ENCODE measurements at places on chromosomes 11 and 22.

GRCh38 chr22:38766076-38766777 is 10.4 kb upstream of the SUN2 start:
- DNase-seq: no peak

DNA sequence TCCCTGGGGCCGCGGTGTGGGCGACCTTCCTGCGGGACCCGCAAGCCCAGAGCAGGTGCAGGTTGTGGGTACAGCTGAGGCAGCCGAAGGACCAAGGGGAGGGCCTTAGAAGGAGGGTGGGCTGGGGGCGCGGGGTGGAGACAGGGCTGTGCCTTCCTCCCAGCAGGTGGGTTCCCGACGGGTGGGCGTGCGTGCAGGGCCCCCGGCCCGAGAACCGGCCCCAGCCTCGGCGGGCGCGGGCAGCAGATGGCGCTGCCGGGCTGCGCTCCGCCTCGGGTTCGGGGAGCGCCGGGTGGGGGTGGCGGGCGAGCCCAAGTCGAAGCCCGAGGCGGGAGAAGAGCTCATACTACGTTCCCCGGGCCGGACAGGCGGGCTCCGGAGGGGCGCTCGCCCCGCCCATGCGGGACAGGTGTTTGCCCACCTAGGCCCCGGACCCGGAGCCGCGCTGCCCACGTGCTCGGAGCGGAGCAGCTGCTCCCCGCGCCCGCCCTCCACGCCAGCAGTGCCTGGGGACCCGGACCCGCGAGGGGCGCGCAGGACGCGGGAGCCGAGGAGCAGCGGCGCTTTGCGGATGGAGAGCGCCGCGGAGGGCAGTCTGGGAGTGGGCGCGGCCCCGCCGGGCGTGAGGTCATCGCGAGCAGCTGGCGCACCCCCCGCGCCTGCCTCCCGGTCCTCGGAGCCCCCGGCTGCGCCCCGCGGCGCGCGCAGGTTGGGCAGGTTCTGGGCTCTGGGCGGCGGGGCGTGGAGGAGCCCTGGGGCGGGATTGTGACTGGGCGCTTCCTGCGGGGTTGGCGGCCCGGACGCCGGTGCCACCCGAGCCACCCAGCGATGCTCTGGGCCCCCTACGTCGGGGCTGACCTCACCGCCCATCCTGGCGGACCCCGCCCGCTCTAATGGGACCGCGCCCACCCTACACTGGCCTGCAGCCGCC is 25.3 kb downstream of the DUSP8 start:
- DNase-seq: peak; percentile 20

- DNase-seq: no peak
These were observed 139.6 kb upstream of the E2F8 start for GRCh38 chr11:19380375-19380774.

DNA sequence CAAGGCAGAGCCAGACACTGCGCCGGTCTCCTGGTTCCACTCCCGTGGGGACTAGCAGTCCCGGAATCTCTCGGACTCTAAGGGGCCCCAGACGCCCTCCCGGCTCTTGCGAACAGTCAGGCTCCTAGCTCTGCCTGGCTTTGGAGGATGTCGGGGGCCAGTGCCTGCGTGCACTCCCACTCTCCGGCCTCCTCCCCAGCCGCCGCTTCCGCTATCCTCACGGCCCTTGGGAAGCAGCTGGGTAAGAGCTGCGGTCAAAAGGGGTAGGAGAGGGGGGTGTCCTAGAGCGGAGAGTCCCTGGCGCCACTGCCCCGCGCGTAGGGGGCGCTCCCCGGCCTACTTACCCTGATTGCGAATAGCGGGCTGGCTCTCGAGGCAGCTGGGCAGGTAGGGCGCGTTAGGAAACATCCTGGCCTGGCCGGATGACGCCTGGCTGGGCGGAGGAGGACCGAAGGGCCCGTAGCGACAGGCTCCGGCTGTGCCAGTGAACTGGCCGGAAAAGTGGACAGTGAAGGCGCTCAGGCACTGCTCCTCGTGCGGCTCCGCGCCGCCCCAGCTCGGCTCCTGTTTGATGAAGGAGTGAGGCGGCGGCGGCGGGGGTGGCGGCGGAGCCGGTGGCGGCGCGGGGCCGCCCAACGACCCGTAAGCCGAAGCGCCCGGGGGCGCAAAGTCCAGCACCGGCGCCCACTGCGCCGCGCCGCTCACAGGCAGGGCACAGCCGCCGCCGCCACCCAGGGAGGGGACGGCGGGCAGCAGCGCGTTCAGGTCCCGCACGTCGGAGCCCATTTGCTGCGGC is 785 bp downstream of the WT1 start:
- DNase-seq: no peak

DNA sequence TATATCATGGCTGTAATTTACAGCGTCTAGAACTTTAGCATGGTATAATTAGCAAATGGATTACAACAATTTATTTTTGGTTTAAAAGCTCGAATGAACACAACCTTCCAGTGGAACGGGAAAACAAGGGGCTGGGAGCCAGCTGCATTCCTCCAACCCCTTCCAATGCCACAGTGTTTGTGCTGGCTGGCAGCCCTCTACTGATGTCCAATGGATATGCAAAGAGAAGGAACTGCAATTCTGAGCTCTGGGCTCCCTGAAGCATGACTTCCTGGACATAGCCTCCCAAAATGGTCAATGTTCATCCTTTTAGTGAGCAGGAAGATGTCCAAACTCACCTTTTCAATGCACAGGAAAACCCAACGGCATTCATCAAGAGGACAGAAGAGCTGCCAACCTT is 288.3 kb downstream of the TENM4 start:
- no peak for DNase-seq

- no peak for DNase-seq
These were observed 1.8 kb upstream of the DUSP8 start for GRCh38 chr11:1573903-1574237.

DNA sequence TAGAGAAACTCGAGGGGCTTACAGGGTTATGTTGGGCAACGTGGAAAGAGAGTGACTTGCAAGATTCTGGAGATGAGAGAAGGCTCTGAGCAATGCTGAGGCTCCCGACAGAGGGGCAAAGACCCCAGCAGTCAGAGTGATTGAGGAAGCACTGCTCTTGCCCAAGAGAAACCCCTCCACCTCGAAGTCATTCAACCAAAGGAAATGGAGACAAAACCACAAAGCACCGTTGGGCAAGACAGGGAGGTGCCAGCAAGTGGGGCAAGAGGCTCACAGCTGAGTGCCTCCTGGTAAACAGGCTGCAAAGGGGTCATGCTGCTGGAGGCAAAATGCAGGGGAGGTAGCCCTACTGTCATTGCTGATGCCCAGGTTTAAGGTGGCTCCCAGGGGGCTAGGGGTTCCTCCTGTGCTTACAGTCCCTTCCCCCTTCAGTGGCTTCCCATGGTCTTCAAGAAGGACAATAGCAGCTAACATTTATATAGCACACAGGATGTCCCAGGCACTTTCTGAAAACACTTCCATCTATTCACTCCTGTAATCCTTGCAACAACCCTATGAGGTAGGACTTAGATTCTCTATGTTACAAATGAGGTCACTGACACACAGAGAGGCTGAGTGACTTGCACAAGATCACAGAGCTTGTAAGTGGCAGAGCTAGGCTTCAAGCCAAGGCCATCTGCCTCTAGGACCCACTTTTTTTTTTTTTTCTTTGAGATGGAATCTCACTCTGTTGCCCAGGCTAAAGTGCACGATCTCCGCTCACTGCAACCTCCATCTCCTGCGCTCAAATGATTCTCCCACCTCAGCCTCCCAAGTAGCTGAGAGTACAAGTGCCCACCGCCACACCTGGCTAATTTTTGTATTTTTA is 18.1 kb upstream of the MYH9 start:
- no peak for DNase-seq

- DNase-seq: no peak
These were observed 162.0 kb downstream of the DSCAML1 start for GRCh38 chr11:117634756-117635603.

DNA sequence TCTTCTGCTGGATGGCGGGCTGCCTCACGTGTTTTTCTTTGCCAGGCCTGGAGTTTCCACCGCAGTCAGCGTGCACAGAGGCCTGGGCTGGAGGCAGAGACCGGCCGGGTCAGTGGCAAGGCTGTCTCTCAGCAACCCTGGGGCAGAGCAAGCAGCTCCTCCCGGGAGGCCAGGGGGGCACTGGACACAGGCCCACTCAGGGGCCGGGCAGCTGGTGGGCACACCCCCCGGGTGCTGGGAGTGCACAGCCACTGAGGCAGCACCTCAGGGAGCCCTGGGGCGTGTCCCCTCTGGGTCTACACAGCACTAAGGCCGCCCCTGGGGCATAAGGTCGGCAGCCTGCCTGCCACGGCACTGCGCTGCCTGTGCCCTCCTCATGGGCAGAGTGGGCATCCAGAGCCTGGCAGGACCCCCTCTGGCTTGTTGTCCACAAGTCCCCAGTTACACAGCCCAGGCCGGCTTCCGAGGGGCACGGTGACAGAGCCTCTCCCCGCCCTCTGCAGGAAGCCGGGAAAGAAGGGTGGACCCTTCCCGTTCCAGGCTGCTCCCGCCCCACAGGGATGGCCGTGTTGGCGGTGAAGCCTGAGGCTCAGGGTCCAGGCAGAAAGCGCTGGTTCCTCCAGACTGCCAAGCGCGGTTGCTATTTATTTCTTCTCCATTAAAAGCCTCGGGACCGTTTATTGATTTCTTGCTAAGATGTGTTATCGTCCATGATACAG is 18.5 kb upstream of the TH start:
- no peak for DNase-seq

GRCh38 chr11:133326849-133327248 is 205.5 kb downstream of the OPCML start:
- DNase-seq: no peak

DNA sequence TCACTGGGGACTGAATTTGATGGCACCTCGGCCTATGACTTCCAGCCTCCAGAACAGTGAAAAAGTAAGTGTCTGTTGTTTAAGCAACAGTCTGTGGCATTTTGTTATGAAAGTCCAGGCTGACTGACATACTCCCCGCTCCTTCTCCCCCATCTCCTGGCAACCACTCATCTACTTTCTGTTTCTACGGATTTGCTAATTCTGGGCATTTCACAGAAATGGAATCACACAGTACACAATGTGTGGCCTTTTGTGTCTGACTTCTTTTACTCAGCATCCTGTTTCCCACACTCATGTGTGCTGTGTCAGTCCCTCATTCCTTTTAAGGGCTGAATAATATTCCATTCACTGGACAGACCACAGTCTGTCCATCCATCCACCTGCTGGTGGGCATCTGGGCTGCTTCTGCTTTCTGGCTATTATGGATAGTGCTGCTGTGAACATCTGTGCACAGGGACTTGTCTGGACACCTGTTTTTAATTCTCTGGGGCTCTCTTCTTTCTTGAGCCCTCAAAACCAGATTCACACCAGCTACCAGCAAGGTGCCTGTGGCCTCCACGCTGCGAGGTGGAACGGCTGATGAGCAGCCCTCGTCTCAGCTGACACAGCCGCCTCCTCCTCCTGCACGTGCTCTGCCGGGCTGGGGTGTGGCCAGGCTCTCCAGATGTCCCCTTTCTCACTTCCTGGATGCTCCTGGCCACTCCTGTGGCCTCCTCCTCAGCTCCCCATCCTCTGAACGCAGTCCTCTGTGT is 333.1 kb downstream of the CTTN start:
- DNase-seq: no peak

- DNase-seq: no peak
These were observed 10.9 kb downstream of the PHLDB1 start for GRCh38 chr11:118618115-118618990.

GRCh38 chr11:103125462-103125861 is 16.2 kb downstream of the DYNC2H1 start:
- DNase-seq: no peak

DNA sequence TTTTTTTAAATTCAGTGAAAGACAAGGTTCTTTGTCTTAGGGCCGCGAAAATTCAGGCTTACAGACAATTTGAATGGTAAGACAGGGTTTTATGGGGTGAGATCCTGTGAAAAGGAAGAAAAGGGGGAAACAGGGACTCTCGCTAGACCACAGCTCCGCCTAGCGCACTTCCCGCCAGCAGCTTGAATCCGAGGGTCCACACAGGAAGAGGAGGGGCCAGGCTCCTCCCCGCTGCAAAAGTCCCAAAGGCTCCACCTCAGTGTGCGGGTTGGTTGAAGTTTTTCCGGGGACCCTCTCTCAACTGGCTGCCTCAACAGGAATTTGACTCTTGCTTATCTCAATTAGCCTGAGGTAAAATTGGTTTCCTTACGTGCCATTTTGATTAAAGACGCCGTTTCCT is 950.9 kb upstream of the CNTN5 start:
- no peak for DNase-seq

- no peak for DNase-seq
These were observed 655.0 kb downstream of the METTL15 start for GRCh38 chr11:28763151-28763550.

DNA sequence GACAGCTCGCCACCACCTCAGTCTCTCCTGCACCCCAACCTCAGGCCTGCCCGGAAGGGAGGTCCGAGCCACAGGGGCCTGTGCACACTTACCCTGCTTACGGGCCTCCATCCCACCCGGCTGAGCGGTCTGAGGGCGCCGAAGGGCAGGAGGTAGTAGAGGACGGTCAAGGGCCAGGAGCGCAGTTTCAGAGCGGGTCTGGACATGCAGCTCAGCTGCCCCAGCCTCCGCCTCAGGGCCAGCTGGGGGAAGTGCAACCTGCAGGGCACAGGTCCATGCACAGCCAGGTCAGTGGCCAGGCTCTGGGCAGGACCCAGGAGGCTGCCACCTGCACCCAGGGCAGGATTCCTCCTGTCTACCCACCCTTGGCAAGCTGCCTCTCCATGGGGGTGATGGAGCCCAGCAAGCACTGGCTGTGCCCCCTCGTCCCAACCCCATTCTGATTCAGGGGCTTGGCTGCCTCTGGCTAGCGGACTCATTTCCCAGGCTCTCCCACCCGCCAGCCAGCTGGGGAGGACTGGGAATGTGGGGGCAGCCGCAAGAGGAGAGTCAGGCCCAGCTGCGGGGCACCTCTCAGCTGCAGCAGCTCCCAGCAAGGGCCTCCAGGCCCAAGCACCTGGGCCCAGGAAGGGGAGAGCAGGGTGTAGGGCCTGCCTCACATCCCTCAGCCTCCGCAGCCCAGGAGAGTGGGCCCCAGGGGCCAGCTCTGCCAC is 38.3 kb downstream of the PISD start:
- no peak for DNase-seq

- DNase-seq: no peak
These were observed 31.3 kb downstream of the PPP2R1B start for GRCh38 chr11:111734954-111735261.

DNA sequence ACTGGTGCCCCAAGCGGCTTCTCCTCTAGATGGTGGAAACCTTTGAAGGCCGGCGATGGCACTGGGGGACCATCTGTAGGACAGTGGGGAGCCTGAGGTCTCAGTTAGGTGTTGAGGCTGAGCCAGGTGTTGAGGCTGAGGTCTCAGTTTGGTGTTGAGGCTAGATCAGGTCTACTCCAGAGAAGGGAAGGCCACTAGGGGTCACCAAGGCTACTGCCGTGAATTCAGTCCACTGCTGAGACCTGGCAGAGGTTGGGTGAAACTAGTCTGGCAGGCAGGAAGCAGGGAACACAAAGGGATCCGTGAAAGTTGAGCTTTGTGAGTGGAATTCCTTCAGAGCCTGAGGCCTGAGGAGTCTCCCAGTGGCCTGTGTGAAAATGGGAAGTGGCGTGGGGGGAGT is 123.8 kb upstream of the FGF3 start:
- DNase-seq: no peak

DNA sequence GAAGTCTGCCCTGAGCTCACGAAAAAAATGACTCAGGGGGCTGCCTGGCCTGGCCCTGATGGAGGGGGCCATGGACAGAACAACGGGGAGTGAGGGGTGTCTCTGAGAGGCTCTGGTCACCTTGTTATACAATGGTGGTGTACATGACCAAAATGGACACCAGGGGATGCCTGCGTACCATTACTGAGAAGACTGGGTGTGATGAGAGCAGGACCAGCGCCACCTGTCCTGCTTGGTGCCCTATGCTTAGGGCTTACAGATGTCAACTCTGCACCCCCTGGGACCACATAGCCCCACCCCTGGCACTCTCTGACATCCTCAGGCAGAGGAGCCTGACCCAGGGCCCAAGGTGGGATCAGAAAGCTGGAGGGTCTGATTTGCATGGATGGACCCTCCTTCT is 104.8 kb downstream of the ZNF280B start:
- no peak for DNase-seq
